ENCODE measurements at places on chromosomes 2 and 18.

DNA sequence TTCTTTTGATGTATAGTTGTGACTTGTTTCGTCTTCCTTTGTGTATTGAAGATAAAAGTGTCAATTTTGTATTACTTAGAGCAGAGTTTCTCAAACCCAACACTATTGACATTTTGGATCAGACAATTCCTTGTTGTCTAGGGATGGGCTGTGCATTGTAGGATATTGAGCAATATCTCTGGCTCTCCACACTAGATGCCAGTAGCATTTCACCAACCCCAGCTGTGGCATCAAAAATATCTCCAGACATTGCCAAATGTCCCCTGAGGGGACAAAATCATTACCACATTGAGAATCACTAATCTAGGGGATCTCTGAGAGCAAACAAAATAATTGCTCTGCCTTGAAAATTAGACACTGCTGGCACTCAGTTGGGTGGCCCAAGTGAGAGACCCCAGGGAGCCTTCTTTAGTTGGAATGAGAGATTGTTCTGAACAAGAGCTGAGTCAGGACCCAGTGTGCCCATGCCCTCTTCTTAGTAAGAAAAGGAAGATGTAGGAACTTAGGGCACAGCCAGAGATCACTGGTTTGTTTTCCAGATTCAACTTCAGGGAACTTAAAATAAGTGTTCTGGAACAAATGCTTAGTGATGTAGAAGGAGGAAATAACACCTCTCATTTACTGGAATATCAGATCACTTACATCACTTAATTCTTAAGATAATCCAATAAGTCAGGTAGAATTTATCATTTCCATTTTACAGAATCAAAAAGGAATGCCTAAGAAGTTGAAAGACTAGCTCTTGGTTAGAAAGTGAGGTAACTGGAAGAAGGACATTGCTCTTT, 466.6 kb upstream of the TNP1 start:
- no peak for DNase-seq

GRCh38 chr18:69490813-69491212, 90.1 kb downstream of the DOK6 start:
- no peak for DNase-seq

- DNase-seq = no peak
Measured at GRCh38 chr2:184357033-184357432, 241.3 kb upstream of the ZNF804A start.

DNA sequence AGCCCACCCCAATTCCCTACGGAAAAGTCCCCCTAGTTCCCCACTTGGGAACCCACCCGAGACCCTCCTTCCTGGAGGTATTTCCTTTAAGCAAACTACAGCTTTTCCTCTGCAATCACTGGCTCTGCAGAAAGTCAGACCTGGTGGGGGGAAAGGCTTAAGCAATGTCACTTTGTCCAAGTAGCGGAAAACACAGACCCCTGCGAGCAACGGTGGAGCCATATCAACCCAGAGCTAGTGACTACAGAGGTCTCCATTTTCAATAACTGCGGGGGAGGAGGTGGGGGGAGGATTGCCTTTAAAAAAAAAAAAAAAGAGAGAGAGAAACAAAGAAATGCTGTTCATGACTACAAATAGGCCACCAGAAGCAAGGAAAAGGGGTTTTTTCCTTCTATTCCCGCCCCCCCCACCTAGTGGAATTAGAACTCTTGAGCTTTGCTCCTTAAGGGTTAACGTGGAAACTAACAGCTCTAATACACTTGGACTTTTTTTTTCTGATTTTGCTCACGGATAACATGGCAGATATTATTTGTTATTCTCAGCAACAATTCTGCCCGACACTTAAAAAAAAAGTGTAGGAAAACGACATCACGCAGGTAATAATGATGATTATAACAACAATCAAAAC, 1.1 kb upstream of the FRZB start:
- DNase-seq = no peak

DNA sequence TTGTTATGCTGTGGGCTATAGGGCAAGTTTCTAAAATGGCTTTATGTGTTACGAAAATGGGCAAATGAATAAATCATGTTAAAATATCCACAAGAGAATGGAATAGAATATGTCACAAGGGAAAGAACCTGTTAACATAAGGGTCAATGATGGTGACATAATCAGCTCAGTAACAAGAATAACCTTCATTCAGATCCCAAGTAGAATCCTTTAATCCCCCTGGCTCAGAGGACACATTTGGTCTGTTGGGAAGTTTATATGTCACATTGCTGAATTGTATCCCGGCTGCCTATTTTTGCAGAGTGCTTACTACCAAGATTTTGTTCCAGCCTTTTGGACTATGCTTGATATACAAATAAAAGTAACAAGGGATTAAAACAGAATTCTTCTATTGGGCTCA, 13.1 kb upstream of the LGALSL start:
- DNase-seq = no peak

GRCh38 chr2:183759033-183759432, 634.8 kb downstream of the NUP35 start:
- no peak for DNase-seq

- no peak for DNase-seq
Measured at GRCh38 chr2:65374575-65374974, 57.8 kb downstream of the SPRED2 start.

Measured in hematopoietic multipotent progenitor cell treated with erythropoietin and hydrocortisone succinate and interleukin-3 and kit ligand, for 8 days (in vitro differentiated cells).